ENCODE measurements at places on chromosomes 5 and 9.

- DNase-seq, result no peak
Measured at GRCh38 chr9:123267481-123268198, 746 bp downstream of the STRBP start.

GRCh38 chr5:138643040-138643791, 68.0 kb upstream of the HSPA9 start:
- no peak for DNase-seq

DNA sequence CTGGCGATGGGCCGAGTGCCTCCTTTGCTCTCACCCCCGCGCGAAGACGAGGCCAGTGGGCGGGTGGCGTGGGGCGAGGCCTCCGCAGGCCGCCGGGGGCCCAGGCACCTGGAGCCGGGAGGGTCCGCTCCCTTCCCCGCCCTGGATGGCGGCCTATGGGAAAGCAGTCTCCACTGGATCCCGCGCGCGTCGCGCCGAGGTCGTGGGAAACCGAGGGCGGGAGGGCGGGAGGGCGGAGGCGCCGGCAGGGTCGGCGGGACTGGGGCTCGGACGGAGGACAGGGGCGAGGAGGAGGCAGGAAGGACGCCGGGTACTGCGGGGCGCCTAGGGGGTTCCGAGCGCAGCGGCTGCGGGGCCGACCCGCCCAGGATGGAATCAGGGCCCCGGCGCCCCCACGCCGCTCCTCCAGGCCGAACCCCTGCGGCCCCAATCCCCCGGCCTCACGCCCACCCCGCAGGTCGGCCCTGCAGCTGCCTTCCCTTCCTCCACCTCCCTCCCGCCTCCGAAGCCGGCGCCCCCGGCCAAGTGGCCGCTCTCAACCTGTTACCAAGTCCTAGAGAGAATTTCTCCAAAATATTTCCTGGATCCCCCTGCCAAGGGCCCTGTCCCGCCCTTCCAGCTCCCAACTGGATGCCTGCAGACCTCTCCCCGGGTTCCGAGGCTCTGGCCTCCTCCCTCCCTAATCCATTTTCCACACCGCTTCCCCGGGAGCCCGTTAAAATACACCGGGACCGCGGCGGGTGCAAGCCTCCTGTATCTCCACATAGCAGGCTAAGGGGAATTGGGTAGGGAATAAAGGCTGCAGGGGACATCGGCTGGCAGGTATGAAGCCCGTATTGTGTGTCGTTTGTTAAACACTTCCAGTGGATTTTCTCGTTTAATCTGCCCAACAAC, 146.3 kb downstream of the ERCC6L2 start:
- DNase-seq, result no peak

DNA sequence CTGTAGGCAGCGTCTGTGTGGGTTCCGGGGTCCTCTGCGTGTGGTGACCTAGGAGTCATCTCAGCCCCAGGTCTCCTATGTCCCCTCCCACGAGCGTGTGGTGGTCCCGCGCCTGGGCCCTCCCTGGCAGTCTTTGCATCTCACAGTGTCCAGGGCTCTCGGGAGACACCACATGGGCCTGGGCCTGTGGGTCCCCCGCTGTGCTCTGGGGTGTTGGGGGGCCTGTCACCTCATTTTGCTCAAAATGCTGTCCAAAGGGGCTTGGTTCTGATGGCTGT, 27.1 kb downstream of the CEP72 start:
- DNase-seq, result no peak

DNA sequence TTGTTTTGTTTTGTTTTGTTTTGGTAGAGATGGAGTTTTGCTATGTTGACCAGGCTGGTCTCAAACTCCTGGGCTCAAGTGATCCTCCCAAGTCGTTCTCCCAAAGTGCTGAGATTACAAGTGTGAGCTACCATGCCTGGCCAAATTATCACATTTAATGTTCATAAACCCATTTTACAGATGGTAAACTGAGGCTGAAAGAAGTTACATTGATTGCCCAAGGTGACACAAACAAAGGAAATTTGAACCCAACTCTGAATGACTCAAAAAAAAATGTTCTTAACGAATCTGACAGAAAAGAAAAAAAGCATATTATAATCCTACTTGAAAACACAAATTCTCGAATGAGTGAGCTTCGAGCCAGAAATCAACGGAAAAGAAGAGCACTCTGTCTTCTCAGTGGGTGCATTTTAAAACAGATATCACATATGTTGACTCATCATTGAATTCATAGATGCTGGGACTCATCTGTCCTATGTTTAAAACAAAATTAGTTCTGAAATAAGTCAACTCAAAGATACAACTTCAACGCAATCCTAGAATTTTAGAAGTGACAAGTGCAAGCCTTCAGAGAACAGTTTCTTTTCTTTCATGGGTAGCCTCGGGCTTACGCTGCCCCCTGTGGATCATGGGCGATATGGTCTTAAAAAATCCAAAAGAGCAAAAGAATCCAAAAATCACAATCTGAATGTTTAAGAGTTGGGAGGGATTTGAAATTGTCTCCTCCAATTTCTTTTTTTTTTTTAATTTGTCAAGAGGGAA, 28.4 kb downstream of the TIMD4 start:
- no peak for DNase-seq

DNA sequence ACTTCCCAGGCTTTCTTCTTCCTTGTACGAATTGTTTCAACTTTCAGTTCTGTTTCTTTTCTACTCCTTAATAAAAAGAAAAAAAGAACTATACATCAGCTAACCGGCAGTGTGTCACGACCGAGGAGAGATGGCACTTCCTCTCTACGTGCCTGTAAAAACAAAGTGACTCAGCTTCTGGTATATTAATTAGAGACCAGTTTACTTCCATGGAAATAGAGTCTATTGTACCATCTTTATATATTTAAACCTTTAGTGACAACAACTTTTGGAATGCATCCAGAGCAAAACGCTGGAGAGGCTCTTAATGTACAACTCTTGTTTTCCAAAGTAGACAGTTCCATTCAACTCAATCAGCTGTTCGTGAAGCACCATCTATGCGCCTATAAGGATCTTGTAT, 94.5 kb upstream of the LIFR start:
- DNase-seq, result no peak

GRCh38 chr9:129237164-129237611, 59.1 kb upstream of the IER5L start:
- no peak for DNase-seq

- no peak for DNase-seq
Measured at GRCh38 chr5:35920890-35921289, 17.5 kb downstream of the CAPSL start.

GRCh38 chr9:89923961-89924504, 319.2 kb downstream of the GADD45G start:
- no peak for DNase-seq
